ENCODE measurements at places on chromosomes 5 and 9.

DNA sequence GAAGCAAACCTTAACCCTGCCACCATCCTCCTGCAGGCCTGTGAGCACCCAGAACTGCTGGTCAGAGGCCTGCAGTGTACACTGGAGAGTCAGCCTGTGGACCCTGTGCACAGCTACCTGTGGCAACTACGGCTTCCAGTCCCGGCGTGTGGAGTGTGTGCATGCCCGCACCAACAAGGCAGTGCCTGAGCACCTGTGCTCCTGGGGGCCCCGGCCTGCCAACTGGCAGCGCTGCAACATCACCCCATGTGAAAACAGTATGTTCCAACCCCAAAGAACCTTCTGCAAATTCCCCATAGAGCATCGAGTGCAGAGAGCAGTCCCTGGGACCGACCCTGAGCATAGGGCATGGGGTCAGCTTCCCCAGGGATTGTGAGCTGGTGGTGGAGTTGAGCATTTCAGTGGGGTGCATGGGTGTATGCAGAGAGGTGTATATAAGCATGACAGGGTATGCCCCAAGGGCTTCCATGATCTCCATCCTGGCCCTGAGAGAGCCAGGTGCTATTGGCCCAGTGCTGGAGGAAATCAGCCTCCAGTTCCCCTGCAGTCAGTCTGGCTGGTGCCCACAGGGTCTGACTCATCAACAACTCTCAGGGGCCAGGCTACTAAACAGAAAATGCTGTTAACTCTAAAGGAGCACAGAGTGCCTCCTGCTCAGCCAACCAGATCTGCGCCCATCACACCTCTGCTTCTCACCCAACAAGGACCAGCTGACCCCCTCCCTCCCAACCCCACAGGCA lies 126.2 kb downstream of the SAXO1 start:
- peak; percentile 52 for DNase-seq

DNA sequence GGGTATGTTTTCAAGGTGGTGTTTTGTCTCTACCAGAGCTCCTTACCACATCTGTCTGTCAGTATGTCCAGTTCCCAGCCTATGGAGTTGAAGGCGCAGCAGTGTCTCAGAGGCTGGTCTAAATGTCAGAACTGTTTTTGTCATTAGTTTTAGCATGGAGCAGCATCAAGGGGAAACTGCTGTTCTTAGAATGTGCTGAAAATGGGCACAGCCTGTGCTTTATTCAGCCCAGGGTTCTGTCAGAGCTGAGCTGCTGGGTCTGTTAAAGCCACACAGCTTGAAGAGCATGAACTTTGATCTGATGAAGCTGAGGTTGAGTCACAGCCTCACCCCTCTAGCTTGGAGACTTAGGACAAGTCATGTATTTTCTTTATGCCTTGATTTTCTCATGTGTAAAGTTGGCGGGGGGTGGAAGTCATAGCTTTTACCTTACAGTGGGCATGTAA lies 71.9 kb downstream of the RALGPS1 start:
- DNase-seq, result no peak

GRCh38 chr9:71909887-71910649 lies 925 bp downstream of the ABHD17B start:
- DNase-seq, result no peak

DNA sequence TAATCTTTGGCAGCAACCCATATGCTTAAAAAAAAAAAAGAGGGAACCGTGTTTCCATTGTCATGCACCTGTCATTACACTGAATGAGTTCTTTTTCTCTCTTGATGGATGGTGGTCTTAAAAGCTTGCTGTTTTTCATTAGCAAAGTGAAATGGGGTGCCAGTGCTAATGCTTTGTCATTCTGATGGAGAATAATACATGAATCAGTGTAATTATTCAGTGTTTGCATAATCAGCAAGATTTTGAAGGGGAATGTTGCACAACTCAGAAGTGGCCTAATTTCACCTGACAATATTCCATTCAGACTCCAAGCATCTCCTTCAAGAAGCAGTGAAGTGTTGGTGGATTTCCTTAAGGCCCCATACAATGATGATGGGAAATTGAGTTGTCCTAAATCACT lies 38.1 kb downstream of the MAP1B start:
- DNase-seq, result no peak

DNA sequence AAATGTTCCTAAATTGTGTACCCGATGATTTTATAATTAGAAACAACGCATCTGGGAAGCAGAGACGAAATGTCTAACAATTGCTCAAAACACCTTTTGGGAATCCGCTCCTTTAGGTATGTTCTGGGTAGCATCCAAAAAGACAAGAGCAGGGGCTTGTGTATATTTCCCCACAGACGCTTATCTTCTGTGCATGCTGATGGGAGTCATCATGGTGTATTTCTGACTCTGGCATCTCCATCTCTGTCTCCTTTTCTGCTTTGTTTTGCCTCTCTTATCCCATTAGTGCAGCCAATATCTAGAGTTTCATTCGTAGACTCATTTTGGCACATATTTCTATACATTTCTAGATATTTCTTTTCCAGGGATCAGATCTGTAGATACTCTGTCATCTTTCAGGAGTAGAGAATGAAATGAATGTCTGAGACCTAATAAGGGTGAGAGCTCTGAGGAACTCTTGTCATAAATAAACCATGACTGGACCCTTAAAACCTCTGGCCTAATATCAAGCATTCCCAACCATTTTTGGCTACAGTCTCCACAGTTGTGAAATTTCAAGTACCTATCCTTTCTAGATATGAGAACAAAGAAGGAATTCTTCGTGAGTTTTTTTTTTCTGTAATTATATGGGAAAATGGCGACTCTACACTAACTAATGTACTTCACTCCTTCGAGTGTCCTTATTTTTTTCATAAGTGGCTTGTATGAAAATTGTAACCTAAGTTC lies 508.2 kb downstream of the ACTL7B start:
- no peak for DNase-seq

DNA sequence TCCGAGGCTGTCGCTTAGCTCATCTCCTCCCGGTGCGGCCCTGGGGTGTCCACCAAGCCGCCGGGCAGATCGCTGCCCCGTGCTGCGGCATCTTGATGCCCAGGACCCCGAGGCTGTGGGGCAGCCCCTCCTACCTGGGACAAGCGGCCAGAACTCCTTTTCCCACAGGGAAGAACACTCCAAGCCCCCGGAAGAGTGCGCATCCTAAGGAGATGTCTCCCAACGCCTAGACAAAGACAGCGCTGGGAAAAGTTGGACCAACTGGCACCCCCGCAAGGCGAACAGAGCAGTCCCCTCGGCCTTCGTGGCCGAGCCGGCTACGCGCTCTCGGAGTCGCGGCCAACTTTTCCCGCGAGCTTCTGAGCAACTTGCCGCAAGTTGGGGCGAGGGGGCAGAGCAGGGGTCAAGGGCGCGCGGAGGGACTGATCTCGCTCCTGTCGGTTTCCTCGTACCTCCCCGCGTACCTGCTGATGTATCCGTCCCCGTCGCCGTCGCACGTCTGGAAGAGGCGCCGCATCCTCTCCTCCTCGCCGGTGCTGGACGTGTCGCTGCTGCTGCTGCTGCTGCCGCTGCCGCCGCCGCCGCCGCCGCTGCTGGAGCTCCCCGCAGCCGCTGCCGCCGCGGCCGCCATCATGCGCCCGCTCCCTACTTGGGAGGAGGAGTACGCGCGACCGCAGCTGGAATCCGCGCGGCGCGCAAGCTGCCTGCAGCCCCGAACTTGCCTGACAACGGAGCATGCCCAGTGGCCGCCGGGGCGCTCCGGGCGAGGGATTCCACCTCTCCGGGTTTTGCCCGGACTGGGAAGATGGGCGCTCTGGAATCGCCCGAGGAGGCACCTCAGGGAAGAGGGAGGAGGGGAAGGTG lies at the start of gene MCC:
Gene MCC (minus strand): TSS at position 673 of the 864 bp plus-strand sequence.
- DNase-seq, result peak; percentile 91

- DNase-seq, result peak; percentile 94
Observed at GRCh38 chr5:111530298-111530740, 18.0 kb upstream of the STARD4 start.

DNA sequence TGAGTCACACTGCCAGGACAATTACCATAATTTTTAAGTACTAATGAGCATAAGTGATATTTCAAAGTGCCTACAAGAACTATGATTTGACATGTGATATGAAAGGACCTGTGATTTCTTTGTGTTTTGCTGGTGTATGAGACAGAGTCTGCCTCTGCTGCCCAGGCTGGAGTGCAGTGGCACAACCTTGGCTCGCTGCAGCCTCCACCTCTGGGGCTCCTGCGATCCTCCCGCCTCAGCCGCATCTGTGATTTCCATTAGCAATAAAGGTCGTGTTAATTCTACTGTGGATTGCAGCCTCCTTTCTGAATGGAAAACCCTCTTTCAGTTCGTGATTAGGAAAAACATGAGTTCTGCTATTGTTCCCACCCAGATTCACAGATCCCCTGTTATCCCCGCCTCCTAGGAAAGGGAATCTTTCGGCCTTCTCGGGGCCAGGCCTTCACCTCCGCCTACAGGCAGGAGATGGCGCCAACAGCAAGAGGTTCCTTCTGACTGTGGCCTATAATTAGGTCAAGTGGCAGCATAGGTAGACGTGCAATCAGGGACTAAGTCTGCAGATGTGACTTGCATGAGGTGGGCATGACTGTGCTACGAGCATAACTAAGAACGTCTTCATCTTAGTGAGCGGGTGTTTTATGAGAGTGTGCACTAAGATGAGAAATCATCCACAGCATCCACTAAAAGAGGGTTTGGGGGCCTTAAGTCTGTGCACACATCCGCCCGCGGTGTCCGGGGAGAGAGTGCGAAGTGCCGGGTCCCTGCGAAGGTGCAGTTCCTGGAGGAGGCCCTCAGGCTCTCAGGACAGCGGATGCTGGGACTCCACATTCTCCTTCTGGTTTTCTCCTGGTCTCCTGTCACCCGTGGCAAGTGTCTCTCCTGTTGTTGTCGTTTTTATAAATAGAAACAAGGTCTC lies 23.1 kb downstream of the TRIM7 start:
- peak; percentile 43 for DNase-seq

GRCh38 chr9:128251732-128252100 lies 24.1 kb downstream of the GOLGA2 start:
- no peak for DNase-seq

GRCh38 chr5:158155811-158156505 lies 297.0 kb upstream of the CLINT1 start:
- DNase-seq, result no peak

DNA sequence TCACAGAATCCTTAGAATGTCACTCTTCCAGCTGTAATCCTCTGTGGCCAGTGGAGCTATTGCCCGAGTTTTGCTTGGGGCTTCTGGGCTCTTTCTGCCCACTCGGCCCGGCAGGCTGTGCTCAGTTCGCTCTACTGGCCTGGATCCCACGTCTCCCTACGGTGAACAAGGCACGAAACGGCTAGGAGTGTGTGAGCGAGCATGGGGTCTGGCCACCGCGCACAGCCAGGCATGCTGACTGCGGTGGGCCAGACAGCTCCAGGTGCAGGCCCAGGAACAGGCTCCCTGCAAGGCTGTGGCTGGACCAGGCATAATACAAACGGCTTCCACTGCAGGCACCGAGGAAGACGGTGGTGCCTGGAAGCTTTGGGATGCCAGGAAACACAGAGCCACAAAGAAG lies 2035.5 kb upstream of the ACO1 start:
- DNase-seq, result no peak

DNA sequence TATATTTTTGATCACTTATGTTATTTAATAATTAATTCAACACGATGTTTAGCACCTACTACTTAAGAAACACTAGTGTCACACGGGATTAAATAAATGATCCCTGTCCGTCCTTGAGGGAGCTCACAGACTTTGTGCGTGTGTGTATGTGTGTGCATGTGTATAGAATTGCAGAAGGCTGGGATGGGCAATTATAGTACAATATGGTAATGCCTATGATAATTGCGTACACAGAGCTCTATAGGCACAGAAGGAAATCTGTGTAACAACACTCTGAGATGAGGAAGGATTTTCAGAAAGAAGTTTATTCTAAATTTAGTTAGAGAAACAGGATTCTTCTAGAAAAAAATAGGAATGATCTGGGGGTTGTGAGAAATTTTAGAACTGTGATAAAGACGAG lies 76.9 kb downstream of the CDH12 start:
- no peak for DNase-seq

DNA sequence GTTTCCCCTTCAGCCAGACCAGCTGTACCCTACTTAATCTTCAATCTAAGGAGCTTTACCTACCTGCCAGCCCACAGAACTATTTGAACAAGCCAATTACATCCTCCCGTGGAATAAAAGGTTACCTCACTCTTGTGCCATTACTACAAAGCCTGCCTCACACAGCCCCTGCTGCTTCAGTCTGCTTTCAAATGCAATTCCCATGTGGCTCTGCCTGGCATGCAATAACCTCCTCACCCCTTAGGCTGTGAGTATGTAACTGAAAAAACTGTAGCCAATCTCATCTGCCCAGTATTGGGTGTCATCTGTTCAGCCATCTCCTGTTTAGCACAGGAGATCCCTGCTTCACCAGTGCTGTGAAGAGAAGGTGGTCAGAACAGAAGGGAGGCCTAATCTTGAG lies 6.1 kb upstream of the GCNT1 start:
- DNase-seq, result no peak

GRCh38 chr9:91764661-91765060 lies 185.4 kb downstream of the ROR2 start:
- DNase-seq, result no peak

GRCh38 chr5:14438195-14438606 lies 143.4 kb upstream of the OTULINL start:
- DNase-seq, result no peak

DNA sequence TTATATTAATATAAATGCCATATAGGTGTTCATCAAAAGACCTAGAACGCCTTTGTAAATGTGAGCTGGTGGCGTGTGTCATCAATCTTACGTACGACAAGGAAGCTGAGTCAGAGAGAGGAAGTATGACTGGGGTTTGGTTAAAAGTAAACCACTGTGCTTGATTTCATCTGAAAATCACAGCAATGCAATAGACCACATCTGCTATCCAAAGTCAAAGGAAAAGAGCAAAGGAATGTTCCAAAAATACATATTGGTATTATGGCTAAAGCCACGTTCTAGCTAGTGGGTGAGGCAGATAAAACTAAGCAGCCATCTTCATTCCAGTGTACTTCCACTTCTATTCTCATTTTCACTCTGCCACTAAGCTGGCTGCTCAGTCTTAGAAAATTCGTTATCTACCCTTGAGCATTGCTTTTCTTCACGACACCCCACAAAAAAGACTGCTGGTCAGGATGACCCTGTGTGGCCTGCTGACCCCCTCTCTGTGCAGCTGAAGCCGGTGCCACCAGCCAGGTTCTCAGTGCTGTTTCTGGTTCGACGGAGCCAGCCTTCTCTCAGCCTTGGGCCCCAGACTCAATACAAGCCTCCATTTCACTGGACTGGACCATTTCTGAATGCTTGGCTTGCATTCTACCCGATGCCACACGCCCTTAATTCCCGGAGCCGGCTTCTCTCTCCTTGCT lies 23.8 kb downstream of the SHC3 start:
- DNase-seq, result peak; percentile 97

DNA sequence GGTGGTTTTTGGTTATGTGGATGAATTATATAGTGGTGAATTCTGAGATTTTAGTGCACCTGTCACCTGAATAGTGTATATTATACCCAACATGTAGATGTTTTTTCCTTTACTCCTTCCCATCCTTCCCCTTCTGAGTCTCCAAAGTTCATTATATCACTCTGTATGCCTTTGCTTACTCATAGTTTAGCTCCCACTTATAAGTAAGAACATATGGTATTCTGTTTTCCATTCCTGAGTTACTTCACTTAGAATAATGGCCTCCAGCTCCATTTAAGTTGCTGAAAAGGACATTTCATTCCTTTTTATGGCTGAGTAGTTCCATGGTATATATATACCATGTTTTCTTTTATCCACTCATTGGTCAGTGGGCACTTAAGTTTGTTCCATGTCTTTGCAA lies 161.6 kb upstream of the CD180 start:
- no peak for DNase-seq

- no peak for DNase-seq
Observed at GRCh38 chr9:89887286-89887685, 282.5 kb downstream of the GADD45G start.

GRCh38 chr5:164472165-164472564 lies 966.7 kb downstream of the MAT2B start:
- no peak for DNase-seq
